ENCODE measurements at places on chromosomes 16 and 17. TPM values are rescaled to one million over a fixed set of nuclear protein-coding genes. Genes with fewer than 3 reads are reported as not detected.

SARM1 gene
- total RNA-seq: 10.5 TPM

ADAP2 gene
- total RNA-seq: 0.57 TPM

GP2 gene
- not detected for total RNA-seq

NATD1 gene
- 1.8 TPM for total RNA-seq

HSF4 gene
- 13.2 TPM for total RNA-seq

CCDC92B gene
- total RNA-seq: not detected

KRT222 gene
- total RNA-seq: 0.09 TPM

KRT12 gene
- total RNA-seq: not detected
